ENCODE measurements at places on chromosomes 4 and X.

- no peak for DNase-seq
Observed at GRCh38 chrX:39421006-39421405, 619.7 kb downstream of the MID1IP1 start.

GRCh38 chr4:76987153-76987591 is 37.6 kb downstream of the SEPTIN11 start:
- DNase-seq = no peak

DNA sequence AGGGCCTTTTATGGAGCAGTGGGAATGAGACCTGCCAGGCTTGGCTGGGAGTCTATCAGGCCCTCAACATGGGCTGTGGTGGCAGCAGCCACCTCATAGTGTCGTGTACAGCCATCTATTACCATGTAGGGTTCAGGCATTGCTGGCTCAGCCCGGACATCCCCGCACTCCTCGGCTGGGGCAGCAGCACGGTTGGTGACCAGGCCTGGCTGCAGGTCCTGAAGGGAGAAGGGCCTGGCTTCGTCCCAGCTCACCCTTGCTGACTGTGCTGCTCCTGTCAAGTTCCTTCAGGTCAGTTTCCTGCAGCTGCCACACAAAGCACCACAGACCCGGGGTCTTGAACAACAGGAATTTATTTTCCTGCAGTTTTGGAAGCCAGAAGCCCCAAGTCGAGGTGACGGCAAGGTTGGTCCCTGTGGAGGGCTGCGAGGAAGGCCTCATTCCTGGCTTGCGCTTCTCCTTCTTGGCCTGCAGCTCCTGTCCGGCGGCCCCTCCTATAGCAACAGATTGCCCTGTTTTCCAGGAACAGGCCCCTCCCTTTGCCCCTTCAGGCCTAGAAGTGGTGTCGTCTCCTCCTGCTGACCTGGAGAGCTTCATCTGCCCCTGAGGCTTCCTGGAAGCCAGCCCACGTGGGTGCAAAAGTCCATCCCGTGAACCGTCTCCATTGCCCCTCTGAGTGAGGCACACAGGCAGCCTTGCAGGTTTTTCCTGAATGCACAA is 25.2 kb upstream of the SORCS2 start:
- no peak for DNase-seq

DNA sequence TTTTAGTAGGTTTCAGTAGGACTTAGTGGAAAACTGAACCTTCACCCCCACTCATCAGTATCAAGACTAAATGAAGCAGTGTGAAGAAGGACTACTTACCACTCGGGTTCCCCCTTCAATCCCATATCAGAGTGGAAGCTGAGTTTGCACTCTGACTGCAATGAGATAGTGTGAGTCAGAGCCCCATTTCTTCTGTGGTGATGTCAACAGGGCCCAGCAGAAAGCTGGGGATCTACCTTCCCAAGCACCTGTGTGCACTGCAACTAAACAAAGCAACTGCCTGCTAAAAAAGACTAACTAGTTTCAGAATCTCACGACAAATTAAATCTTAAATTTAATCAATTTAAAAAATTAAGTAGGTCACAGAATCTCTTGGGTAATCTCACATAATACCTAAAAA is 1837.0 kb upstream of the PCDH7 start:
- no peak for DNase-seq

- DNase-seq = no peak
Observed at GRCh38 chr4:2301806-2302205, 39.9 kb upstream of the MXD4 start.

DNA sequence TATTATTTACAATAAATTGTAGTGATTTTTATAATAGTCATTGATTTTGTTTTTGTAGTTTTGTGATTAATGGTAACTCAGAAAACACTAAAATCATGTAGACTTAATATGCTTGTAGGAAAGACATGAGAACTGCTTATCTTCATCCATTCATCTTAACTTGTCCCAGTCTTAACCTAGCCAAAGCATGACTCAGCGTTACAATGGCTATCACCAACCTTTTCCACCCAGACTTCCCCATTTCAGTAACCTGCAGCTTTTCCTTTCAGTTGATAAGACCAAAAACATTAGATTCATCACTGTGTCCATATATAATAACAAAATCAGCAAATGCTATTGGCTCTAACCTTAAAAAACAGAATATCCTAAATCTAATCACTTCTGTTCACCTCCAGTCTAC is 106.2 kb upstream of the KLF8 start:
- DNase-seq = no peak

DNA sequence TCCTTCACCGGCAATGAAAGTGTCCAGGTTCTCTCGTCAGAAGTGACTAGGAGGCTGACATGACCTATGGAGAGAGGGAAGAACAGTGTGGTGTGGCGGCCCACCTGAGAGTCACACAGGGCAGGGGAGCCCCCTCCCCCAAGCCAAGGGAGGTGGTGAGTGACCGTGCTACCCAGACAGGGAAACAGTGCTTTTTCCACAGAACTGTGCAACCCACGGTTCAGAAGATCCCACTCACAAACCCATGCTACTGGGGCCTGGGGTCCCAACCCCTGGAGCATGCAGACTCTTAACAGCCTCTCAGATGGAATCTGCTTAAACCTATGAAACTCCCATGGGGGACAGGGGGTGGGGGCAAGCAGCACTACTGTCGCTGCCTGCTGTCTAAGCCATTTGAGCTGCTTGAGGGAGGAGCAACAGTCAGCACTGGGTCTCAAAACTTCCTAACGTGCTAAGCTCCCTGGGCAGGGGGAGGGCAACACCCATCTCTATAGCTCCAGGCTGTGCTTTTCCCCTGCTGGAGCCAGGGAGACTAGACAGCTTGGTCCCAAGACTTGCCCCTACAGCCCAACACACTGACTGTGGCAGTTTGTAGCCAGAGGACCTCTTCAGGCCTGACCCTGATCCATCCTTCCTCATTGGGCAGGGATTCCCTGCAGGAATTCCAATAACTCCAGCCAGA is 850.4 kb upstream of the AADAT start:
- no peak for DNase-seq

DNA sequence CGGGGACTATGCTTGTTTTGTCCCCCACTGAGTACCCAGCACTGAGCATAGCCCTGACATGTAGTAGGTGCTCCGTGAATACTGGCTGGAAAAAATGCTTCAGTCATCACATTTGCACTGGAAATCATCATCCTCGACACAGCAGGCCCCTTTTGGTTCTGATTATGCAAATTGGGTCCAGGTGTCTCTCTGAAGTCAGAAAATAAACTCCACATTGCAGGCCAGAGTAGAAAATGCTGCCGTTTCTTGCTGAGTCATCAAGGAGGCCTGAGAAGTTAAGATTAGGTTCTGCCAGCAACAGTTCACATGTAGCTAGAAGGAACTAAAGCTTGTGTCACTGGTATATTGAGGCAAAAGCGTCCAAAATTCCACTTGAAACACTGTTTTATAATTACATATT is 15.0 kb upstream of the STK32B start:
- no peak for DNase-seq

GRCh38 chr4:74517996-74518395 is 73.1 kb downstream of the AREG start:
- no peak for DNase-seq

DNA sequence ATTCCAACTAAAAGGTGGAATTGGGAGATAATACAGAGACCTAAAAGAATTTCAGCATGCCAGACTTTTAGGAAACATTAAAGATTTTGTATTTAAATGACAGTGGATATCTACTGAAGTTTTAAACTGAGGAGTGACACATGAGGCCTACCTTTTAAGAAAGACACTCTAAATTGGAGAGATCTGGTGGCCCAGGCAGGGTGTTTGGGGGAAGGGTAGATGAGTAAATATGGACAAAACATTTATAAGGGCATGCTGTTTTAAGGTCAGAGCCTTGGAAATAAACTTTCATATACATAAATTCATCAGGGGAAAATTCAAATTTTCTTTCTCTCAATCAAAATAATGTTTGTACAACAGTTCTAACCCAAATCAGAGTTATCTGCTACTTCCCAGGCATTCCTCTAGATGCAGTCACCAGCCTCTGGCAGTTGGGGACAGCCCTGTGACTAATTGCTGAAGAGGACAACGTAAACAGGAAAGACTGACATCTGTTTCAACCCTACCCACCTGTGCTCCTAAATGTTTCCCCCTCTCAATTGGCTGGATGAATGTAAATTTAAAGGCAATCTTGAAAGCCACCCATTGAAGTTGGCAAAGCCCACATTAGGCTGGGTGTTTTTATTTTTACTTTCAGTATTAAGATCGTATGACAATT is 1646.9 kb upstream of the ADGRL3 start:
- no peak for DNase-seq

DNA sequence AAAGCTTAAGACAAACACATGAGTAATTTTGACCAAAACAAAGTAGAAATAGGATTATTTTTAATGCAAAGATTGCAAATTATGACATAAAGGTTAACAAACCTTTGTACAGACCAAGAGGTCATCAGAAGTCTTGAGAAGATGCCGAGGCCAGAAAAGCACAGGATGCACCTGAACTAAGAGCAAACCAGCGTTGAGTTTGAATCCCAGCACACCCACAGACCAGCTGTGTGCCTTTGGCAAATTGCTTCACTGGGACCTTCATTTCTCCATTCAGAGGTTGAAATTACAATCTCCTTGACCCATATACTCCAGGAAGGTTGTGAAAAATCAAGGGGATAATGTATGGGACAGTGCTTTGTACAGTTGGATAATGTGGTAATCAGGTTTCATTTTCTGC is 56.6 kb downstream of the PPM1K start:
- DNase-seq = no peak

- no peak for DNase-seq
Observed at GRCh38 chrX:19225909-19226308, 103.6 kb upstream of the ADGRG2 start.

DNA sequence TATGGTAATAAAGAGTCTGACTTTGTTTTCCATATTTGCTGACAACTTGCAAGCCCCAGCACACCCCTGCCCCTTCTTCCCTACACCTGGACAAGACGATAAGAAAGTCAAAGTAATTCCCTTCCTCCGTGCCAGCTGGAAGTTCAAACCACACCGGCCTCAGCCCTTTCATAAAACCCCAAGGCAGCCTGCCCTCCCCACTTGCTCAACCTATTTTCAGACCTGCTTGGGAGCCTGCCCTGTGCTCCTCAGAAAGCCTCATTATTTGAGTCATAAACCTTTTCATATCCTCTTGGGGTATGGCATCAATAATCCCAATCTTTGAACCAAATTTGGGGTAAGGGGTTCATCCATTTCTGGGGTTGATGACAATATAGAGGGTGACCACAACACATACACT is 29.5 kb downstream of the NIPAL1 start:
- no peak for DNase-seq

DNA sequence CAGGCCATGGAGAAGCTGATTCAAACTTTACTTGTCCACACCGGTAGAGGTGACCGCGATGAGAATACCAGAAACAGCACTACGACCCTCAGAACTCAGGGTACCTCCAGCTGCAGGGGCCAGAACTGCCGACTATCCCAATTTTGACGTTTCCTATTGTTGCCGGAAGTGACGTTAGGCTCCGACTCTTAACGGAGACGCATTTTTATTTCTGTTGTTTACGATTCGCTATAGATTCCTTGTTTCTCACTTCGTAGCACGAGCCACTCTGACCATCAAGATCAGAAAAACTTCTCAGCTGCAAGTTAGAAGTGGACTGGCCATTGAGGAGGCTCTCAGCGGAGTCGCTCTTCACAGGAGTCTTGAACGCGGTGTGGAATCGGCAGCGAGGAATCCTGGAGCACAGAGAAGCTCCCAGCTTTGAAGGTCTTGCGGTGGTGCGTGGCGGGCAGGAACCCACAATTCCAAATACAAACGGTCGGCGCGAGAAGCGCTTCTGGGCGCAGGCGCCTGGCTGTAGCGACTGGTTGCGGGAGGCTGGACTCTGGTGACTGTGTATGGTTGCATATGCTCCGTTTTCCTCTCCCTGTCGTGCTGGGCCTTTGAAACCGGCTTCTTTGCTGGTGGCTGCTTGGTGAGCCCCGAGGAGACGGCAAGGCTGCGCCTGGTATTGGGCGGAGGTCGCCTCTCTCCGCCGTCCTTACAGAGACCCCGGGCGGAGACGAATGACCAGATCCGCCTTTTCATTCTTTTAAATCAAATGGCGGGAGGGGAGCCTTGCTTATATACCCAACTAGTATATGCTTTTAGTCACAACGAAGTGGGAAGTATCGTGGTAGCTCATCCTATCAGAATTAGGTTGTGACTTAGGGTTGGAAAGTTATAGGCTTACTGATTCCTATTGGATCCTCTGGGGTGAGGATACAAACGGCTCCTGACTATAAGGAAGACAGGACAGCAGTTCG is at the start of the genes CEP44 and FBXO8:
Gene CEP44, plus strand, starts transcription at position 405 of the 965 bp plus-strand sequence. CDS start 15,211 bp downstream, outside the sequence.
Gene FBXO8, minus strand, starts transcription at position 161 of the 965 bp plus-strand sequence. CDS start 20,575 bp downstream, outside the sequence.
- peak; percentile 72 for DNase-seq

GRCh38 chr4:74374128-74374527 is 9.2 kb downstream of the EREG start:
- no peak for DNase-seq

GRCh38 chrX:5857232-5857631 is 371.4 kb downstream of the NLGN4X start:
- DNase-seq = no peak

- no peak for DNase-seq
Observed at GRCh38 chr4:165788686-165789463, 84.2 kb upstream of the TLL1 start.

GRCh38 chrX:73214426-73215094 is at the start of gene NAP1L2:
Gene NAP1L2 (minus strand): TSS chrX:73214851. CDS start chrX:73214492, 359 bp downstream.
- DNase-seq = peak; percentile 45

DNA sequence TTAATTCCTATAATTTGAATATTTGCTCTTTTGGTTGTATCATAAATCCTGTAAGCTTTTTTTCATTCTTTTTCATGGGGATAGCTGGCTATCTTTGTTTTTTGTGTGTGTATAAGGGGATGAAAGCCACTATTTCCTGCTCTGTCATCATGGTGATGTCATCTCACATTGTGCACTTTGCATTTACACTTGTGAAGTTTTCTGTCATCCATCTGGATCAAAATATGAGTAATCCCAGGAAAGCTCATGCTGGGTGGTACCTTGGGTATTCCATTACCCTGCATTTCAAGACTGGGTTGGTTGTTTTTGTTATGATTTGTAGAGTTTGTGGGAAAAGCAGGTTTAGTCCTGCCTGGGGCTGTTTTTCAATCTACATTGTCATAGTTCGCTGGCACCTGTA is 367.3 kb downstream of the CHIC1 start:
- no peak for DNase-seq

DNA sequence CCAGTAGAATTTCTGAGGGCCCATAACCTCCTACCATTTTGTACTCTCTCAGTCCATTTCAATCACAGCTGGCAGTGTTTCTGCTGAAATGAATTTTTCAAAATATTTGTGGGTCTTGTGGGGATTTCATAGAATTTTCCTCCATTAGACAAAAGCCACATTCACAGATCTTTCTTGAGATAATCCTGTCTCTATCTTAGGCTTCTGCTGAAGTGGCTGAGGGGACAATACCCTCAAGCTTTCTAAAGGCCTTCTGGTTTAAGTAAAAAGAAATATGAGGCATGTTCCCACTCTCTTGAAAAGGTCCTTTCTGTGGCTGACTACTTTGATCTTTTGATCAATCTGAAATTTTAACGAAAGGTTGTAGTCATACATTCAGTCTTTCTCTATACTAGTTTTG is 1930.0 kb upstream of the AGA start:
- DNase-seq = no peak

DNA sequence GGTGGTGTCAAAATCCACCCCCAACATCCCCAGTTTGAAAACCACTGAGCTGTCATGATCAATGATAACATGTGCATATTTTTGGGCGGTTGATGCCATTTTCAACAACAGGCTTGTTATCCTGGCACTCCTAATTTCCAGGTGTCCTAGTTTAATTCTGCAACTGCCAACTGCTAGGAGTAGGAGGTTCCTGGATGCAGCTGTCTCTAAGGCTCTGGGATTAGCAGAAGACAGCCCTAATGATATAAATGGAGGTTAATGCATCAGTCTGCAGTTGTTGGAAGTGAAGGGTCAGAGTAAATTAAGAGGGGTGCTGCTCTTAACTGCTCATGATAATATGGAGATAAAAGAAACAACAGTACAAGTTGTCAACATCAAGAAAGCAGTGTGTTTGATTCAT is 23.8 kb downstream of the ARFIP1 start:
- DNase-seq = no peak
